ENCODE measurements at places on chromosomes 3 and 15.

DNA sequence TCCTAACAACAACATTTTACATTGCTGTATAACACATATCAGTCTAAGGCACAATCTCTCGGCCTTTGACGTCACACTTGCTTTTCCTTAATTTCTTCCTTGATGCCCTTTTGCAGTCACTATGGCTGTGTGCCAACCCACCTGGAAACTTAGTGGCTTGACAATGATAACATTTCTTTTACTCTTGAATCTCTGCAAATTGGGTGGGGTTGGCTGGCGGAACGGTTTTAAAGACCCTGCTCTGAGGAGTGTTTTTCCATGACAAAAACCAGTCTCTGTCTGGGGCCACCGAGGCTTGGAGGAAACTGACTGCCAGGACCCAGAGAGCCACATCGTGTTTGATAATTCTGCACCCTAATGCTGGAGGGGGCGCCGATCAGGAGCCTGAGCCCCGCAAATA is 115.6 kb downstream of the KLF13 start:
- no peak for DNase-seq

DNA sequence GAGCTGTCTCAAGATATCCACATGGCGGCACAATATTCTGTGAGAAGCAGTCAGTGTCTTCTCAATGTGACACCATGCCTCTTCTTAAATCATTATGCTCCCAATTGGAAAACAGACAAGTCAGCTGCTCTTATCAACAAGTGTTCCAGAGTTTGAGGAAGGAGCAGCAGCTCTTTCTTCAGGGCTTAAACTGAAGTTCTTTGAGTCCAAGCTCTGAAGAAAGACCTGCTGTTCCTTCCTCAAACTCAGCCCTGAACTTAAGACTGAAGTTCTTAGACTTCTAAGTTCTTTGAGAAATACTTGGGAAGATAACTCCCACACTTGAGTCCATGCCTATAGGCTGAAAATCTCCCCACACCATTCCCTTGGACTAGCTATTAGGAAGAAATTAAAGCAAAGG is 43.4 kb downstream of the NPTN start:
- no peak for DNase-seq

DNA sequence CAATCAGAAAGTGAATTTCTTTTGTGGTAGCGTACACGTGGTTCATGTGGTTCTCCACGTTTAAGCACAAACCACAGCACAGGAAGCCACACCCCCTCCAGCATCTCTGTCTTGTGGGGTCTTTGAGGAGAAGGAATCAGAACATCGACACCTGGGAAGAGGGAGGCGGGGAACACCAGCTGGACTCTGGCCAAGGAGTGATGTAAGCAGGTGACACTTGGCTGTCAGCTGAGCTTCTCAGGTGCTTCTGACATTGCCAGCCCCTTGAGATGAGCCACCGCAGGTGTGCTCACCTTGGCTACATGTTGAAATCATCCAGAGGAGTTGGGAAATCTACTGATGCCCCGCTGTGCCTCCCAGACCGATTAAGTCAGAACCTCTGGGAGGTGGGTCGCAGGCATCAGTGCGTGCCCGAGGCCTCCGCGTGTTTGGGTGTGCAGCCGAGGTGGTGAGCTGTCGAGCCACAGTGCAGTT is 85.0 kb downstream of the FAM81A start:
- DNase-seq, result no peak

- DNase-seq, result no peak
These were observed 456.0 kb downstream of the TUSC7 start for GRCh38 chr3:117165601-117166051.
